Activated T-cell treated with anti-CD3 and anti-CD28 coated beads for 24 hours (primary cell): ENCODE measurements at places on chromosomes 6 and 20.
A peak's percentile ranks its signal among the peaks of the same experiment; 100 is the strongest.

DNA sequence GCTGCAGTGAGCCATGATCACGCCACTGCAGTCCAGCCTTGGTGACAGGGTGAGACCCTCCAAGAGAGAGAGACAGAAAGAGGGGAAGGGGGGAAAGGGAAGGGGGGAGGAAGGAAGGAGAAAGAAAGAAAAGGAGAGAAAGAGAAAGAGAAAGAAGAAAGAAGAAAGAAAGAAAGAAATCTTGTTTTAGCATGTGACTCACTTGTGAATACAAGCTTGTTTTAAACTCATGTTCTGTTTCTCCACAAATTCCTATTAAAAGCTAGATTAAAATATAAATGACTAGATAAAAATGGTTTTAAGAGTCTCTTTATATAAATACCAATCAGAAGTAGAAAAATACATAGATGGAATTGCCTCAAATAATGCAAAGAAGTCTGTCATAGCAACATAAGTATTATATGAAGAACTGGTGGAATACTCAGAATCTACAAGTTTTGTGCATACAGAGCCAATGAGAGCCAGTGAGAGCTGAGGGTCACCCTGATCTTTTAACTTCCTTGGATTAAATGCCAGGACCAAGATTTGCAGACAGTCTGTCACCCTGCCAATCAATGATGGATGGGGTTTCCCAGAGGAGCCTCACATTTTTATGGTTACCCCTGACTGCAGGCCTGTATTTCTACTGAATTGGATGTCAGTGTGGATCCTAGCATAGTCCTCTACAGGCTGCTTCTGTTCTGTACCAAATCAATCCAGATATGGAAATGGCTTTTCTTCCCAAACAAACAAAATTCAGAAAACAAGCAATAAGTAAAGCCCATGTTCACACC lies 50.8 kb upstream of the LY86 start:
- no peak for DNase-seq

DNA sequence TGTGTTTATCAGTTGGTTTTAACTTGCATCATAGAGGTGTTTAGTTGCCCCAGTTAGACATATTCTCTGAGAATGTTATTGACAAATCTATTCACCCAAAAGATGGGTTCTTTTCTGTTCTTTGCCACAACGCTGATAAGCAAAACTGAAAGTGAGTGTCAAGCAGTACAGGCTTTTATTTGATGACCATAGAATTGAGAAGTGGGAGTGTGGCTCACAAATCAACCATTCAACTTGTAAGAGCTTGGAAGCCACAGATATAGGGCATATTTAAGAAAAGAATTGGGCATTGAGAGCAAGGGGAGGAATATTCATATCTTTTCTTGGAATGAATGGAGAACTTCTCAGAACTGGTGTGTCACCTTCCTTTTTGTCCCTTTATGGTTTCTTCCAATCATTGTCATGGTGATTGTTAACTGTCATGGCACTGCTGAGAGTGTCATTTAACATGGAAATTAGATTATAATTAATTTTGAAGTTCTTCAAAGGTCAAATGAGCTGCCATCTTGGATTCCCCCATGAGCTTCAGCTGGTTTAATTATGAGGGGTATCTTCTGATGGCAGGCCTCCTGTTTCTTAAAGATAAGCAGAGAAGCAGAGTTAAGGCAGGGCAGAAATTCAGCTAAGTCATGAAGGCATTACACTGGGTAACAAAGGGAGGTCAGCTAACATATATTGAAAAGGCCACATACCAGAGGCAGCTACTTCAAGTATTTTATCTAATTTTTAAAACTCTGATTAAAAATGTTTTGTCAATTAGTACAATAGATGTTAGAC lies 254.0 kb upstream of the HTR1E start:
- DNase-seq = no peak

DNA sequence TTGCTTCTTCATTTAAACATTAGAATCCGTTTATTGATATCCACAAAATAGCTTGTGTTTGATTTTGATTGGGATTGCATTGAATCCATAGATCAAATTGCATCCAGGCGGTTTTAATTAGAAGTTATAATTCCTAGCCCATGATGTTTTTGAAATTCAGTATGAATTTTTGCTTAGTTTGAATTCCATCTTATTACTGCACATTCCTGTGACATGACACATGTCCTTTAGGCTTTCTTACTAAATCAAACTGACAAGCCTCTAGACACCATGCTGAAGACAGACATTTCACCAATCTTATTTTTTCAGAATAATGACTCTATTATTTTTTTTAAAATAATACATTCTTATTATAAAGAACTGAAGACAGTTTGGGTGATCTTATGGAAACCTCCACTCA lies 21.4 kb upstream of the PI16 start:
- no peak for DNase-seq

DNA sequence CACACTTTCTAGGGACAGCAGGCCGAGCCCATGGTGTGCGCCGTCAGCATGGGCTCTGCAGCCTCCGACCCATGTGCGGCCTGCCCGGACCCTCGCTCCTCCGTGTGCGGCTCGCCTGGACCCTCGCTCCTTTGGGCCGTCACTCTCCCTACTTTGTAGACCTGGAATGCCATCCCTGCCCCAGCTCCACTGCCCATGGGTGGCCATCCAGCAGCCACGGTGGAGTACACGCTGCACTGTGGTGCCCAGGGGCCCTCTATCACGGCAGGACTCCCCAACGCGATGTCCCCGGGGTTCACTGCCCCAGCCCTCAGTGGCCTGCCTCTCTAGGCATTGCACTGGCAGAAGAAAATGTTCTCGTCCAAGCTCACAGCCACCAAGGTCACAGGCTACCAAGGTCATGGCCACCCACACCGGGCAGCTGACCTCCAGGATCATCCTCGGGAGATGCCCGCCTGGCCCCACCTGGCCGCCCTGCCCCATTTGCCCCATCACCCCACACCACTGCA lies 24.1 kb upstream of the MRGBP start:
- DNase-seq = no peak

GRCh38 chr6:38099221-38099620 lies 279.7 kb downstream of the ZFAND3 start:
- DNase-seq = no peak

DNA sequence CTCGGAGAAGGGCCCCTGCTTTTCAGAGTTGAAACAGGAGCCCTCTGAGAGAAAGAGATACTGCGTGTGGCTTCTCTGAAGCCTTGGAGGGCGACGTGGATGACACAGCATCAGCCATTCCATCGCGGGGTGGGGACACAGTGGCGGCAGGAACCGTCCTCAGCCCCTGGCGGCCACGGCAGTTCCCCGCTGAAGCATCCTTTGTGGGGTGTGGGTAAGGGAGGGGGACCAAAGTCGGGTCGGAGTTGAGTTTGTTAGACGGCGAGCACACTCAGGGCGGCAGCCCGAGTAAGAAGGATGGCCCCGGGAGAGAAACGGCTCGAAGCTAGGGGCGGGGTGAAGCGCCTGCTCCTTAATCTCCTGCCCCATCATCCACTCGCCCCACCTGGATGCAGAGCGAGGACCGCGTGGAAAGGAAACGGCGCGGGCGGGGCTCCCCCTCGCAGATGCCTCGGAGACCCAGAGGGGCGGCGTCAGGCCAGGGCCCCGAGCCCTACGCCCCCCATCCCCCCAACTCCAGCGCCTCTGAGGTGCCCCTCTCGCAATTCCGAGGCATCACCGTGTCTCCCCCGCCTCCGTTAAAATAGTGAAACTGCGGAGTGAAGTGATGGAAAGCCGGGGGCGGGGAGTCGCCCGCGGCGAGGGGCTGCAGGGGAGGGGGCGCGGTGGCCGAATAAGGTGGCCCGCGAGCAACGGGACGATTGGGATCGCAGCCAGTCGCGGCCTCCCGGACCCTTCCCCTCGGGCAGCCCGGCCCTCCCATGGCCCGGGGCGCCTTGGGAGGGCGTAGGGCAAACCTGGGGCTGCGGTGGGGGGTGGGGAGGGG lies 796 bp upstream of the RREB1 start:
- peak; percentile 51 for DNase-seq

GRCh38 chr6:33567836-33568235 lies 12.2 kb downstream of the BAK1 start:
- no peak for DNase-seq

- DNase-seq = no peak
These were observed 47.0 kb downstream of the ARHGAP18 start for GRCh38 chr6:129662980-129663431.

DNA sequence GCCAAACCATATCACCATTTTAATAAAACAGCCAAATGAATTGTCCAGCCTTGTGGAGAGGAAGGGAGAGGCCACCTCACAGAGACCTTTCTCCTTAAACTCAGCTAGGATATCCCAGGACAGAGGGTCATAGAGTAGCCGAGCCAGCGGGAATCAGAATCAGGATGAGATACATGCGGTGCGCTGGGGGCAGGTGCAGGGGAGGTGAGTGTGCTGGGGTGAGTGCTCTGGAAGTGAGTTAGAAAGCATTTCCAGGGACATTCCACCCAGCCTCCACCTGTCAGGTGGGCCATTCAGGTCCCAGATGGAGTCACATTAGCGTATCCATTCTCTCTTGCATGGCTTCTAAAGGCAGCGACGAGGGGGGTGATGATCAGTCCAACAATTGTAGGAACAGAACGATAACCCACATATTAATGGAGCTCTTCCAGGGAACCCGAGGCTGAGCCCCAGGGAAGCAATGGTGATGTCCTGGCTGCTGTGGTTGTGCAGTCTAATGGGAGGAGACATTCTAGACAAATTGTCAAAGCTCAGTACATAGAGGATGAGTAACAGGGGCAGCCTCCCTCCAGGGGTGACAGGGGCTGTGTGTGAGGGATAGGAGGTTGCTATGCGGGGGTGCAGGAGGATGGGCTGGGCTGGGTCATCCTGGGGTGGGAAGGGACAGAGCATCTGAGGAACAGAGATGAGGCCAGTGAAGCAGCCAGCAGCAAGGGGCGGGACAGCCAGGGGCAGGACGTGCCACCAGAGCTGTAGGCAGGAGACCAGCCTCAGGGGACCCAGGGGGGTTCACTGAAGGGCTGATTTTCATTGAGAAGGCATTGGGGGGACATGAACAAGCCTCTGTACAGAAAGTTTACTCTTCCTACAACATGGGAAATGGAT lies 88.7 kb upstream of the FRMD1 start:
- DNase-seq = no peak

- no peak for DNase-seq
These were observed 26.3 kb downstream of the FLRT3 start for GRCh38 chr20:14310977-14311627.

- DNase-seq = no peak
These were observed 9.2 kb downstream of the CEP57L1 start for GRCh38 chr6:109104512-109104911.

DNA sequence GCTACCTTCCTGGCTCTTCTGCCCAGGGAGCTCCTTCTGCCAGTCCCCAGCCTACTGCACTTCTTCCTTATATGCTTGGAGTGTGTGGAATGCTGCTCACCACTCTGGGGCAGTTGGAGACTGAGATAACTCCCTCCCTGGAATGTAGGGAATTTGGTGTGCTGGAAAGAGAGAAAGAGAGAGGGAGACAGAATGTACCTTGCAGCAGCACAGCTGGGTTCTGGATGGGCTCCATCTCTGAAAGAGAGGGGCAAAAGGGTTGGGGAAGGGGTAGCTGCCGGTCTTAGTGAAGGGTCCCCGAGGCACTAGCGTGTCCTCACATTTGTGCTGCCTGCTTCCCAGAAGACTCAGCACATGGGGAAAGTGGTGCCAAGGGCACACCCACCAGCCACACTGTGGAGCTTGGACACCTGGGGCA lies 40.2 kb upstream of the DDR1 start:
- no peak for DNase-seq

DNA sequence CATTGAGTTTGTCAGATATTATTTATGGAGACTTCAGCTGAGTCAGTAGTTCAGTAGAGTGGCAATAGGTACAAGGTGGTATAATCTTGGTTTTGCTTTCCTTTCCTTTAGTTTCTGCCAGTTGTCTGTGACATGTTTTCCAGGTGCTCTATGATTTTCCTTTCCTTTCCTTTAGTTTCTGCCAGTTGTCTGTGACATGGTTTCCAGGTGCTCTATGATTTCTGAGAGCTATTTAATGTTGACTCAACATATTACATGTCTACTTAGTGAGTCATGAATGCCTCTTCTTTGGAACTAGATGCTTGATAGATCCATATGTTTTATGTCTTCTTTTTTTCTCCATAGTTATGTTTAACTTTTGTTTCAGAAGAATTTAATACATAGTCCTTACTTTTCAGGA lies 186.4 kb upstream of the DEFB112 start:
- no peak for DNase-seq

DNA sequence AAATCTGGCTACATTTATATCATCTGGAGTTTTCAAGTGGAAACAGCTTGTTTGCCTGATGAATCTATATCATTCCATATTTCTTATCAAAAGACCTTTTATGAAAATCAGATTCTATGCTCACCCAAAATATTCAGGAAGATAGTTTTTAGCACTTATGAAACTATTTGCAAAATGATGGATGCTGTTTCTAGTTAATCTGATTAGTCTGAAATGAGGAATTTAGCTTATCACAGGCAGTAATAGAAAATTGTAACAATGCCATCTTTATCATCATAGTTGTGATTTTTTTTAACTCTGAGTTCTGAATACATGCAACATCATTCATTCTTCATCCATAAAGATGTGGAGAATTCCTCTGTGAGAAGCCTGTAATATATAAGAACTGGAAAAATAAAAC lies 229.7 kb downstream of the PLCB1 start:
- DNase-seq = no peak

DNA sequence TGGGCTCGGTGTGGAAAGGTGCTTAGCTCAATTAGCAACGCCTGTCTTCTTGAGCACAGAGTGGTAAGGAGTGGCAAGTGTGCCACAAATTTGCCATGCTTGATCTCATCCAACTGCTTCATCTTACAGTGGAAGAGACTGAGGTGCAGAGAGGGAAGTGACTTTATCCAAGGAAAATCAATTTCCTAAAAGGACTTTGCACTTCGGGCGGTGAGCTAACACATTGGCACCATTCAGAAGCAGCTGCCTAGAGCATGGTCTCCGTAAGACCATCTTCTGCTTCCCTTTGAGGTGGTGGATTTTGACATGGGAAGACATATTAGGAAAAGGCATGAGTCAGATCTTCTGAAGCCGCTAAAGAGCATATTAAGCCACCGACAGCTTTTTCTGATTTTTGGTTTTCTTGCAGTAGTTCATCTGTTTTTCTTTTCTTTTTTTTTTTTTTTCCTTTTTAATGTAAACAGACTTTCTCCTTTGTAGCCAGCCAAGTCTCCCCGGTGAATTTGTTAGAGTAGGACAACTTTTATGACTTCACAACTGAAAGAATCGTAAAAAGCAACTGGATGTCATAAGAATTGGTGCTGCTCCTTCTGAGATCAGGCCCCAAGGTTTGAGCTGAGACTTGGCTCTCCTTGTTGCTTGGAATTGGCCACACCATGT lies 273.2 kb downstream of the CDC5L start:
- DNase-seq = no peak

- DNase-seq = no peak
These were observed 10.6 kb downstream of the TEAD3 start for GRCh38 chr6:35486005-35486925.

- DNase-seq = no peak
These were observed 76.9 kb downstream of the TXNDC5 start for GRCh38 chr6:7833751-7834070.

DNA sequence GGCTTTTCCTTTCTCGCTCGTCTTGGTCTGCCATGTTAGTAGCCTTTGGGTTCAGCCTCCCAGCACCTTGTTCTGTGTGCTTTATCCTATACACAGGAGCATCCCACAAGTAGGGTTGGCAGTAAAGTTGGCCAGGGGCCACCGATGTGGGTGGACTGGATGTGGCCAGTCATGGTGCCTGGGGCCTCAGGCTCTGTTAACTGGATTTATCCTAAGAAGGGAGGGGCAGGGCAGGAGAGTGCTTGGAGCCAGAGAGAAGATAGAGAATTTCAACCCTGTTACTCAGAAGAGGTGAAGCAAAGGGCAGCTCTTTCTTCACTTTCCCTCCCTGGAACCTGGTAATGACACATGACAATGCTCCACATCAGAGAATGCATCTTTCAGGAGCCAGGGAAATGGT lies 14.1 kb upstream of the SIRPB2 start:
- no peak for DNase-seq

- no peak for DNase-seq
These were observed 48.7 kb upstream of the ERVFRD-1 start for GRCh38 chr6:11160199-11160598.
